NCI-H1436 treated with DMSO at 0.1 percent for 48 hours (cell line): ENCODE measurements at places on chromosomes 6 and 20.

GRCh38 chr6:135853227-135853626 is 1.7 kb downstream of the PDE7B start:
- no peak for DNase-seq

GRCh38 chr20:52768694-52769093 is 203.5 kb upstream of the TSHZ2 start:
- no peak for DNase-seq

GRCh38 chr20:25019381-25020155 is 27.0 kb upstream of the APMAP start:
- no peak for DNase-seq

- DNase-seq, result no peak
Observed at GRCh38 chr6:11223286-11223864, 9.1 kb downstream of the NEDD9 start.

GRCh38 chr6:18117136-18117535 is 5.3 kb downstream of the NHLRC1 start:
- DNase-seq, result no peak

GRCh38 chr6:103893141-103893581 is 966.6 kb downstream of the HACE1 start:
- no peak for DNase-seq

- no peak for DNase-seq
Observed at GRCh38 chr6:145508107-145508506, 227.2 kb downstream of the EPM2A start.

DNA sequence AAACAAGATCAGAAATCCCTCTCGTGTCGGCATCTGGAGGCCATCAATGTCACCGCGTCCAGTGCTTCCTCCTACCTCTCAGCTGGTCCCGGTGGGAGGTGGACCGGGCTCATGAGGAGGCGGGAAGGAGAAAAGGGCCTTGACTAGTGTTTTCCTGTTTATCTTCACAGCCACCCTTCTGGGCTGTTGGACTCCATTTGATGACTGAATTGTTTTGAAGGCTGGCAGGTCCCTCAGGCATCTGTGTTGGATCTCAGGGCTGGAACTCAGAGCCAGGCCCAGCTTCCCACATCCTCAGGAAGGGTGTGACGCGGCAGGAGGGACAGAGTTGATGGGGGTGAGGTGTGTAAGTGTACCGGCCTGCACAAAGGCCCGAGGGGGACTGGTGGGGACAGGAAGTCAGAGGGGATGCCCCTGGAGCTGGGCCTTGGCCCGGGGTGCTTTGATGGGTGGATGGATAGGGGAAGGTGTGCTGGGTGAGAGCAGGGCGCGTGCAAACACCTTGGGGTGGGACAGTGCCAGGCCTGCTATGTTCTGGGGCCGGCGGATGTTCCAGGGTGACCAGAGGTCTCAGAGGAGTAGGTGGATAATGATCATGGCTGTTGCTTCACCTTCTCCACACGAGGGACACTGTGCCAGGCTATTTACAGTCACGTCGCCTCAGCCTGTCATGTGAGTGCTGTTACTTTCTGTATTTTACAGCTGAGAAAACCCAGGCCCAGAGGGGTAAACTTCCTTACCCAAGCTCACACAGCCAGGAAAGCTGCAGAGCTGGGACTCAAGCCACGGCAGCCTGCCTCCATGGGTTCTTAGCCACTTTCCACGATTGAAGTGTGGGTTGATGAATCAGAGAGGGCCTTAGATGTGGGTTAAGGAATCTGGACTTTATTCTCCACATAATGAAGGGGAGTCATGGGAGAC is 17.9 kb upstream of the CHMP4B start:
- no peak for DNase-seq

- no peak for DNase-seq
Observed at GRCh38 chr6:42320762-42321161, 103.1 kb upstream of the MRPS10 start.

DNA sequence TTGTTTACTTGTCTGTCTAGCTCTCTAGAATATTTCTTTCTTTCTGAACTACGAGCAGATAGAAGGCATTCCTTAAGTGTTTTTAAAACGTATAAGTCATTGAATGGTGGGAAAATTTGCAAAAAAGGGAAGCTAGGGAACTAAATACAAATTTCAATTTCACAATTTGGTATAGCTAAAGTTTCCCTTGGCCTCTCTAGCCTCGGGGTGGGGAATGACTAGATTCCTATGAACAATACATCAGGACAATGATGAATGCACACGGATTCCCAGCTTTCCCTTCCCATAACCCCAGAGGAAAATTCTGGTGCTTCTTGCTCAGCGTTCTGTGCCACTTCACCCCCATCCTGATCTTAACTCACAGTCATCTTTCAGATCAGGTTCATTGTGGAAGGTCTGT is 113.3 kb upstream of the ASF1A start:
- no peak for DNase-seq

DNA sequence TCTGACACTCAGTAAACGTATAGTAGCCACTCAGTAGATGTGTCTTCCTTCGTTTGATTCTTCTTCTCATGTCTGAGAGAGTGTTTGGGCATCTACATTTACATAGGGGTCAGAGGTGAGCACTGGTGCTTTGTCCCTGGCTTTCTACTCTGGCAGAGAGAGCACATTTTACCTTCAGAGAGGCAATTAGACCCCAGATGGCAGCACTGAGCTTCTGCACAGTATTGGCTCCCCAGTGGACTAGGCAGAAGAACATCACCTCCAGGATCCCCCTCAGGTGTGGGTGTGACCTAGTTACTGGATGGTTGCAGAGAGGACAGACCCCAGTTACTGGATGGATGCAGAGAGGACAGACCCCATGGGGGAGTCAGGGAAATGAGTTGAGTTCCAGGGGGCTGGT is 327.2 kb downstream of the DHX35 start:
- no peak for DNase-seq

DNA sequence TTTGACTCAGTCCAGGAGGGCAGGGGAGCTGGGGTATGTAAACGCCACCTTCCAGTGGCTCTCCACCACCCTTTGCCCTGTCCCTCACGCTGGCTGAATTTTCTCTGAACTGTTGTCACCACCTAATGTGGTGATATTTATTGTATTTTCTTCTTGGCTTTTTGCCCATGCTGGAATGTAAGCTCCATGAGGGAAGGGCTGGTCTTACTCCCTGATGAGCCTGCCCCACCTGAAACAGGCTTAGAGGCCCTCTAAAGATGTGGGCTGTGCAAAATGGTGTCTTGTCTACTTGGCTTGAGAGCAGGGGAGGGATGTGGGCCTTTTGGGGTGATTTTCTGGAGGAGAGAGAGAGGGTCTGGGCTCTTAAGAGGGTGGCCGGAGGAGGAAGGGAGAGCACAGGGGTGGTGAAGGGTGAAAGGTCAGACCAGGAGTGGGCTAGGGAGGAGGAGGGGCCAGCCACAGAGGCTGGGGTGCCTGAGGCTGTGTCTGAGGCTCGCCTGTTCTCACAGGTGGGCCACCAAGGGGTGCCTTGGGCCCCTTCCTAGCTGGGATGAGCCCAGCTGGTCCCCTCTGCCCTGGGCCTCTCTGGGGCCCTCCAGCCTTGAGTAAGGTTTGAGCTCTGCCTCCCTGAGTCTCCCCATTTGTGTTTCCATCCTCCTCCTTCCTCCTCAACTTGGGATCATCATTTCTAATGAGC is 37.3 kb downstream of the SPDEF start:
- no peak for DNase-seq

GRCh38 chr20:4502756-4503155 is 219.0 kb upstream of the PRND start:
- no peak for DNase-seq

- DNase-seq, result no peak
Observed at GRCh38 chr6:40425192-40425919, 161.8 kb downstream of the LRFN2 start.

GRCh38 chr6:109669811-109670210 is 21.2 kb downstream of the AK9 start:
- no peak for DNase-seq

GRCh38 chr6:57283106-57283505 is 34.3 kb upstream of the PRIM2 start:
- DNase-seq, result no peak

GRCh38 chr20:53127027-53127426 is 154.9 kb downstream of the TSHZ2 start:
- no peak for DNase-seq

DNA sequence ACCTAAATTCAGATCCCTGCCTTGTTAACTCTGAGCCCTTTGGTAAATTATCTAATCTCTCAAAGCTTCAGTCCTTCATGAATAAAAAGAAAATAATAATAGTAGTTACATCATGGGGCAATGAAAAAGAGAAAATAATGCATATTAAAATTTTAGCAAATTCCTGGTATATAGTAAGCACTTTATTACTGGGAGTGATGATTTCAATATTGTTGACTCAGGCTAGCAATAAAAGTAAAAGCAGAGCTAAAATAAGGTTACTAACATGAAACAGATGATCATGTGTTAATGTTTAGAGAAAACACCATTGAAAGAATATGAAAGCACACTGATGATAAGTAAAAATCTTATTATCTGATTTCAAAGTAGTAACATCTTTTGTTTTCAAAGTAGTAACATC is 13.6 kb downstream of the GINS1 start:
- DNase-seq, result no peak

DNA sequence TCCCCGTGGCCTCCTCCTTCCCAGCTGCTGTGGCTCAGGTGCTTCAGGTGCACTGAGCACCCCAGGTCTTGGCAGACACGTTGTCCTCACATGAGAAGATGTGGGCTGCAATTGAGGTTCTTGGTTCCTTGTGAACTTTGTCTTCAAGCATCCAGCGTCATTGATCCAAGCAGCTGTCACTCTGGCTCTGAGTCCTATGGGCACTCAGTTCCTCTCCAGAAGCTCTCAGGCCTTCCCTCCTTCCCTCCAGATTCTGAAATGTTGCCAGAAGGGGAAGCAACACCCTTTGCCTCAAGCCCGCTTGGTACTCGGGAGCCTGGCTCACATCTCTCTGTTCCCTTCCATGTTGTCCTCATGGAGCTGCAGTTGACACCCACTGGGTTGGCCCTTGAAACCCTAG is 8.4 kb upstream of the MRGBP start:
- no peak for DNase-seq

- DNase-seq, result no peak
Observed at GRCh38 chr6:151847064-151847463, 39.6 kb downstream of the ESR1 start.

DNA sequence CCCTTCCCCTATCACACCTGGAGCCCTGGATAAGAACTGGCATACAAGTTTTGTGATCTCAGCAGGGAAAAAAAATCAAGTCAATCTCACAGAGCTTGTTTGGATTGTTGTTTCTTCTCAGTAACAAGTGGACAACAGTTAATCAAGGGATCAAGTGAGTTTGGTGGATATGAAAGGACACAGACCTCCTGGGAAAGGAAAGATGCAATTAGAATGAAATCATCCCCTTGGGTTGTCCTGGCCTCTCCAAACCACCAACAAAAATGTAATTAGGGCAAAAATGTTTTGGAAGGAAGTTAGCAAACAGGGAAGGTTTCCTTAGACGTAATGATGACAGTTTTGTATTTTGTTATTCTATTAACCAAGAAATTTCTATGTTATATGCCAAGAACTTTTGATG is 99.1 kb upstream of the PRDM1 start:
- no peak for DNase-seq

DNA sequence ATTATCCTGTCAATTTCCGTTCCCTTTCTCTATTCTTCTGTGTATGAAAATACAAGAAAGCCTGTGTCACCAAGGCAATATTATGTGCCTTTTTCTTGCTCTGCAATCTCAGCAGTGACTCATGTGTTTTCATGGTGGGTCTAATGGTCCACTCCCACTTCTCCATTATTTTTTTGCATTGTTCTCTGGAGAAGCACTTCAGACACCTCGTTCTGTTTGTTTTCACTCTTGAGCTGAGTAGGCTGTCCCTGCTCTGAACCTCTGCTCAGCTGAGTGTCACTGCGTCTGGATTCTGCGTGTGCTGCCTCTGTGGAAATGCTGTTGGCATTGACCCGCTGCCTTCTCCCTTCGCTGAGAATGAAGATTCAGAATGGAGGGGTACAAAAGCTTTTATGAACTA is 230.6 kb downstream of the TMEM242 start:
- peak; percentile 15 for DNase-seq

DNA sequence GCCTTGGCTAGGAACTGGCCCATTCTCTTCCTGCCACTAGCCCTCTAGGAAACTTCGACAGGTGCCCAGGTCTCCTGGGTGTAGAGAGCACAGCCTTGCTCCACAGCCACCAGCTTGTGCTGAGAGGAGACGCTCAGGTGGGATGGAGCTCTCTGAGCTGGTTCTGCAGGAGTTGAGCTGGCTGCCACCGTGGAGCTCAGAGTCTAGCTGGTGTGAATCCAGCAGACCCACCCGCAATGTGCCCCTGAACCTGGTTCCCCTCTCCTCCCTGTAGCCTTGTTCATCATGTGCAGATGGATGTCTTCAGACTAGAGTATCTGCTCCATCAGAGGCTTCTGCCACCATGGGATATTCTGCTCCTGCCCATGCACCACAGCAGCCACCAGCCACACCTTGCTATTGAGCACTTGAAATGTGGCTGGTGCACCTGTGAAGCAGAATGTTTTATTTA is 222.5 kb downstream of the SYNDIG1 start:
- DNase-seq, result no peak

DNA sequence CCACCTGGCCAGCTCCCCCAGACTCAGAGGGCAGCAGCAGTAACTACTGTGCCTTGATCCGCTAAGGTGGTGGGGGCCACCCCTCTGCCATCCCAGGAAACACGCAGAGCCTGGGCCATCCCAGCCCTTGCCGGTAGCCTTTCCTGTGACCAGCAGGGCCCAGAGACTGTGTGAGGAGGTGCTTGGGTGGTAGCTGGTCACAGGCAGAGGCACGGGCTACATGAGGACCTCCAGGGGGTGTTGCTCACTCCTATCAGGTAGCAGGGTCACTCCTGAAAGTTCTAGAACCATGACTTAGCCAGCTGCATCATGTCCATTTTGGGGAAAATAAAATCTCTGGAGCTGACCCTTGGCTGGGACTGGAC is 22.8 kb downstream of the PCMTD2 start:
- no peak for DNase-seq

DNA sequence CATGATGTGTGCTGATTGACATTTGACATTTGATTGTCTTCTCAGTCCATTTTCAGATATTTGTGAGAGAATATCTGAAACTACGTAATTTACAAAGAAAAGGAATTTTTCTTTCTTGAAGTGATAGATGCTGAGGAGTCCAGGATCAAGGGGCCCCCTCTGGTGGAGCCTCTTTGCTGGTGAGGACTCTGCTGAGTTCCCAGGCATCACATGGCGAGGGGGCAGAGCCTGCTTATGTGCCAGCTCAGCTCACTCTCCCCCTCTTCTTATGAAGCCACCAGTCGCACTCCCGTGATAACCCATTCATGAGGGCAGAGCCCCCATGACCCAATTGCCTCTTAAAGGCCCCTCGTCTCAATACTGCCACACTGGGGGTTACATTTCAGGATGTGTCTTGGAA is 91.3 kb downstream of the RPP40 start:
- no peak for DNase-seq

DNA sequence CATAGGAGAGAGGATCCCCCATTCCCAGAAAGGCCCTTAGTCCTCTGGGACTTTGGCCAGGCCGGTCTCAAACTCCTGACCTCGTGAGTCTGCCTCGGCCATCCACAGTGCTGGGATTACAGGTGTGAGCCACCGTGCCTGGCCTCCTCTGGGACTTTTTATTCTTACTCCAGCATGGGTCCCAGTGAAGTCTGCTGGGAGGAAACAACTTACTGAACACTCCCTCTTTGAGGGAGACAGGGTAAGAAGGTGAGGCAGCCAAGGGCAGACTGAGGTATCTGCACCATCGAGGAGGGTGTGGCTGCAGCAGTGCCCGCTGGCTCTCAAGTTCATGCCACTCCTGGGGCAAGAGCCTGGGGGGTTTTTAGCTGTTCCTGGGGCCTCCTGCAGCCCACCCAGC is 2.4 kb downstream of the BAK1 start:
- no peak for DNase-seq
